ENCODE measurements at places on chromosomes 2 and 18.

DNA sequence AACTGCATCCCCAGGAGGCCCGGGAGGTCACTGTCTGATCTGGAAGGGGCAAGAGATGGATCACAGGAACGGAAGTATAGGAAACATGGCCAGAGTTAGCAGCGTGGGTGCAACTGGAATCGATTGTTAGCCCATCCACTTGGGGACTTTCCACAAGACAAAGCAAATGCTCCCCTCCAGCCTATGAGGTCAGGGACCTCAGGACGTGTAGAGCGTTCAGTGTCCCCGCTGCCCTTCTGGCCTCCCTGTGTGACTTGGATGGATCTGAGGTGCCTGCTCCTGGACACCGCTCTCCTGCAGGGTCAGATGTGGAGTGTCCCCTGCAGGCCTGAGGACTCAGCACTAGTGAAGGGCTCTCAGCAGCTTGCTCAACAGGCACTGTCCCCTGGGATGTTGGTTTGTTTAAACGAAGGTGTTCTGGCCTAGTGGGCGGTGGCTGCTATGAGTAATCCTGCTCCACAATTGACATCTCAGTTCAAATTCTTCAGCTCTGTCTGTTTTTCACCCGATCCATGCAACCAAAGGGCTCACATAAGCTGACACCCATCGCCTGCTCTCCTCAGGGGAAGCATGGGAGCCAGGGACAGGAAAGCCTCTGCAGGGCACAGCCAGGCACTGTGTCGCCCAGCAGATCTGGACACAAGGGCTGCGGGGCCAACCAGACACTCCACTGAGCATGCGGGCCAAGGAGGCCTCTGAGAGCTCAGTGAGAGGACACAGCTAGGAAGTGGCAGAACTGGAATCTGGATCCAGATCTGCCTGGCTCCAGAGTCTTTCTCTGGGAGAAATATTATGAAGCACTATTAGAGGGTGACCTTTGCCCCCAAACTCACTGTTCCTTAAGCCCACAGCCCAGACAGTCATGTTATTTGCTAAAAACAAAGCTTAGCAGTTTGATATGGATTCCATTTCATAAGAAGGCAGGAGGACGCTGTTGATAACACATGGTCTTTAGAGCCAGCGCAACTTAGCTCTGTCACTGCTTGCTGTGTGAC, 78.5 kb downstream of the RHOB start:
- no peak for DNase-seq

DNA sequence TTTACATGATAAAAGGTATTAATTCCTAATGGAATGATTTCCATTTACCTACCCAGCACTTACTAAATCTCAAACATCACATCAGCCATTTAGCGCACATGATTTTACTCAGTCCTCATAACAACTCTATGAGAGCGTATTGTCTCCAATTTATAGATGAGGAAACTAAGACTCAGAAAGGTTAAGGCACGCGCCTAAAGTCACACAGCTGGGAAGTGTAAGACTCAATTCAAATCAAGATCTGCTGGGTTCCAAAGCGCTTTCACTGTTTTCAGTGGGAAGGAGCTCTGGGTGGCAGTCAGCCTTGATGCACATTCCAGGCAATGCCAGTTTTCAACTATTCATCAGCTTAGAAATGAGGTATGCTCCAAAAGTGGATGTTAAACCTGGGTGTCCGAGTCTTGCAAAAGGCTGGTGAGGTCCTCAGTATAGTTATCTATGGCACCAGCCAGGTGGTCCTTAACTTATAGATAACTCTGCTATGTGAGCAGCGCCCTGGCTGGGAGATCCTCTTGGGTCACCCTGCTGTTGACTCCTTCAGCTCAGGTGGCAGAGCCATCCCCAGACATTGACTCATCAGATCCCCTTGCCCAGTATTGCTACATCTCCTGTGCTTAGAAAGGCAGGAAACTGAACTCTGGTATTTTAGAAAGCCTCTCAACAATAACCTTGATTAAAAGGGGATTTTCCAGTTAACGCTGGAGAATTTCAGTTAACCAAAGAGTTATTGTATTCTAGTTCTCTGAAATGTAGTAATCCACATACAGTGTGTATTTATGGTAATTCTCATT, 47.1 kb downstream of the SLC4A1AP start:
- no peak for DNase-seq

GRCh38 chr2:42840760-42841159, 48.4 kb upstream of the HAAO start:
- no peak for DNase-seq

DNA sequence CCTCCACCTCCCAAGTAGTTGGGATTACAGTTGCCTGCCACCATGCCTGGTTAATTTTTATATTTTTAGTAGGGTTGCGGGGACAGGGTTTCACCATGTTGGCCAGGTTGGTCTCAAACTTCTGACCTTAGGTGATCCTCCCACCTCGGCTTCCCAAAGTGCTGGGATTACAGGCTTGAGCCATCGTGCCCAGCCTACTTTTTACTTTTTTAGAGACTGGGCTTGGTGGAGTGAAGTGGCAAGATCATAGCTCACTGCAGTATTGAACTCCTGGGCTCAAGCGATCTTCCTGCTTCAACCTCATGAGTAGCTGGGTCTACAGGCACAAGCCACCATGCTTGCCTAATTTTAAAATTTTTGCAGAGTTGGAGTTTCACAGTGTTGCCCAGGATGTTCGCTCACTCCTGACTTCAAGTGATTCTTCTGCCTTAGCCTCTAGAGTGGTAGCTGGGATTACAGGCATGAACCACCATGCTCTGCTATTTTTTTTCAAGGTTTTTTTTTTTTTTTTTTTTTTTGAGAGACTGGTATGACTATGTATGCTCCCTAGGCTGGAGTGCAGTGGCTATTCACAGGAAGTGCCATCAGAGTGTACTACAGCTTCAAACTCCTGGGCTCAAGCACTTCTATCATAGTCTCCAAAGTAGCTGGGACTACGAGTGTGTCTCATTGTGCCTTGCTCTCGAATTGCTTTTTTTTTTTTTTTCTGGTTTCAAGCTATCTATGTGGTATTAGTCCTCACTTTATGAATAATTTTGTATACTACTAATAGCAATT, 11.9 kb downstream of the MSH2 start:
- DNase-seq: no peak

GRCh38 chr2:119263656-119264055, 40.0 kb downstream of the STEAP3 start:
- DNase-seq: peak; percentile 67

DNA sequence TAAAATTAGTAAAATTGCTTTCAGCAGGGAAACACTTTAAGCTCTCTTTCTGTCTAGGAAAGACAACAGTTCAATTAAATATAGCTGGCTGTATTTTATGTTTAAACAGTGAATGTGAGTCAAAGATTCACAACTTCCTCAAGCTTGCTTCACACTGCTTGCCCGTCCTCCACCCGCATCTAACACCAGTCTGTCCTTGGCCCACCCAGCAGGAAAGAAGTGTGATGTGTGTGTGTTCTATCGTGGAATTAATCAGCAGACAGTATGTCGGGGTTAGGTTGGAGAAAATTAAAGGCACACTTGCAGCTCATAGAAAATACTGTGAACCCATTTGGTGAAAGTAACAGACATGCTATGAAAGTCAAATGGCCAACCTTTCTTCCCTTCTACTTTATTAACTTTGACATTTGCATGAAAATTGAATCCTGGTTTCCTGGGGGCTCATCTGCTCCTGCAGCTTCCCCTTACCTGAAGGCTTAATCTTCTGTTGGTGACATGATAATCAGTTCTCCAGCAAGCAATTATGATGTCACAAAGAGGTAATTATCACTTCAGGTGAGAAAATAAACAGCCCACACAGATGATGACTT, 182.0 kb downstream of the UXS1 start:
- no peak for DNase-seq

DNA sequence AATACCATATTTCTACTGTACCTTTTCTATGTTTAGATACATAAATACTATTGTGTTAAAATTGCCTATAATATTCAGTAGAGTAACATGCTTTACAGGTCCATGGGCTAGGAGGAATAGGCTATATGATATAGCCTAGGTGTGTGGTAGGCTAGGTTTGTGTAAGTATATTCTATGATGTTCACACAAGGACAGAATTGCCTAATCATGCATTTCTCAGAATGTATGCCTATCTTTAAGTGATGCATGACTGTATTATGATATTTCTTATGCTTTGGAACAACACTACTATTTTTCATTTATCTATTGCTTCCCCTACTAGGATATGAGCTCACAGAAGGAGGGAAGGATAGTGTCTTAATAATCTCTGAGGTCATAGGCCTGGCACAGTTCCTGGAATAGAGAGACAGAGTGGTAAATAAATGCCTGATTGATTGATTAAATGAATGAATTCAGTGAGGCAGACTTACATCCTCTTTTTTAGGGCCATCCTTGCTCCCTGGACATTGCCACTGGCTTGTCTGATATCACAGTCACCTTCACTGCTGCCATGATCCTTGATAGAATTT, 121.0 kb downstream of the MYO3B start:
- DNase-seq: no peak

DNA sequence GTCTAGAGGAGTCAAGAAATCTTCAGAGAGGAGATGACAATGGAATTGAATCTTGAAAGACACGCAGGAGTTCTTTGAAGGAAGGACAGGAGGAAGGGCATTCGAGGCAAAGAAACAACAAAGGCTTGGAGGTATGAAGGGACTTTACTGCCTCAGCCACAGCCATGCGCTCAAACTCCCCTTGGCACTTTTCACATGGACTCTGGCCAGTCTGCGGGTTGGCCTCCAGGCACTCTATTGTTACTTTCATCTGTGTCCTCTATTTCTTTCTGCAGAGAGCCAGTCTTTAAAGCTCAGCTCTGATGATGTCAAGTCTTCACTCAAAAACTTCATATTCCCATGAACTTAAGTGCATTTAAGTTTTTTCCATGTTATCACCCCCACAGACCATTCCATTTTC, 95.4 kb downstream of the ZAP70 start:
- DNase-seq: no peak

Measured in GDM1 (cell line).